ENCODE measurements at places on chromosomes 13 and 19.

- DNase-seq: no peak
These were observed 351.2 kb downstream of the PCDH17 start for GRCh38 chr13:57982782-57983181.

DNA sequence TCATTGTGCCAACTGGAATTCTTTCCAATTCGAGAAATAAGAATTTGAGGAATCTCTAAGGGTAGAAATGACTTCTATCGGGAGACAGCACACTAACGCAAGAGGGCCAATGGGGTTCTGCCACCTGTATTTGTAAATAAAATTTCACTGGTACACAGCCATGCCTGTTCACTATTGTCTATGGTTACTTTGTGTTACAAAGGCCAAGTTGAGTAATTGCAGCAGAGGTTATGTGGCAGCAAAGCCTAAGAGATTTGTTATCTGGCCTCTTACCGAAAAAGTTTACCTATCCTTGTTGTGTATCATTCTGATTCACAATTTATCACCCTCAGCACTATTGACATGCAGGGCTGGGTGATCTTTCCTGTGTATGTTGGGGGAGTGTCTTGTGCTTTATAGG is 278.0 kb downstream of the KLF5 start:
- DNase-seq: no peak

DNA sequence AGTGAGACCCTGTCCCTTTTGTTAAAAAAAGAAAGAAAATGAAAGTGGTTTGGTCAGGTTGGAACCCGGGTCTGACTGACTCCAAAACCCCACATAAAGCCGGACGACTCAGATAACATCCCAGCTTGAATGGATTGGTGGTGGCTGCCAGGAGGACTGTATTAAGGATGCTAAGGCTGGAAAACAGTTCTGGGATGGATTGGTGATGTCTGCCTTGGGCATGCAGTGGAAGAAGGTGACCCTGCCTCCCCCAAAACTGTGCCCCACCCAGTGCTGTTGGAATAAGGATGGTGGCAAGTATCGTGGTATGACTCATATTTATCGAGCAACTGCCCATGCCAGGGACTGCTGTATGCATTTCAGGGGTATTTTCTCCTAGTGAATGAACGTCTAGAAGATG is 18.5 kb upstream of the COLGALT1 start:
- DNase-seq: no peak

DNA sequence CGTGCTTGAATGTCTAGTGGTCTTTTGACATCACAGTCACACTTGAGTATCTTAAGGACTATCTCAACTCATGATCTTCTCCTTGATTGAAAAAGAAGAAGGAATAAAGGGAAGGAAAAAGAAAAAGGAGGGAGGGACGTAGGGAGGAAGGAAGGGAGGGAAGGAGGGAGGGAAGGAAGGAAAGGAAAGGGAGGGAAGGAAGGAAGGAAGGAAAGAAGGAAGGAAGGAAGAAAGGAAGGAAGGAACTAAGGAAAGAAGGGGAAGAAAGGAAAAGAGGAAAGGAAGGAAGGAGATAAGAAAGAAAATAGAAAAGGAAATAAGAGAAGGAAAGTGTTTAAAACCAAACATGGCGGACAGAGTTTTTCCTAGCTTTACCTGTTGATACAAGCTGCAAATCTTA is 64.7 kb downstream of the RNASEH2B start:
- DNase-seq: no peak

- DNase-seq: no peak
These were observed 16.7 kb upstream of the MBNL2 start for GRCh38 chr13:97205465-97205864.
